ENCODE measurements at places on chromosomes 1 and 21.

DNA sequence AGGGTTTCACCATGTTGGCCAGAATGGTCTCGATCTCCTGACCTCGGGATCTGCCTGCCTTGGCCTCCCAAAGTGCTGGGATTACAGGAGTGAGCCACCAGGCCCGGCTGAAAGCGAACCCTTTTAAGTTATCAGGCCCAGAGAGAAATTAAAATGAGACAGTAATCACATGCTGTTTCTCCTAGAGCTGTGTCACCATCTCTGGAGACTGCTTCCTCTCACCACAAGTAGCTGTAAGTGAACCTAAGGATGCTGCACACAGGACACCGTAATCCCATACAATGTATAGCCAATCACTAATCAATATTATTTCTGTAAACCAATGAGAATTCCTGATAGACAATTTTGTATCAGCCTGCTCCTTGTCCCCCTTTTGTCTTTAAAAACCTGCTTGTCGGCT is 5.7 kb upstream of the CSTB start:
- DNase-seq, result no peak

DNA sequence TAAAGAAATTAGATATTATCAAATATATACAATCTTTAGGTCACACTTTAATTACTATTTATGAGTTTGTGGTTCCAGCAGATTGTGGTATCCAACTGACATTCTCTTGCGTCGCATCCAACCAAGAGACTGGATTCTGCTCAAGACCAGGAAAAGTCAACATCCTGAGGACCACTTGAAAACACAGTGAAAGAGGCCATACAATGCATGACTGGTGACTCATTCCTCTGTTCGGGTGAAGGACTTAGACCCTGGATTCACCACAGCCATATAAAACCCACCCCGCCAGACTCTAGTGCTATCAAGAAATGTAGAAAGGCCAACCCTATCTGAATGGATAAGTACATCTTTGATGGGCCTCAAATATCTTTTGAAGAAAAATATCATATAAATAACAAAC is 14.5 kb upstream of the CFHR4 start:
- DNase-seq, result no peak

- no peak for DNase-seq
Observed at GRCh38 chr1:156728599-156729462, at the start of gene ISG20L2. Gene ISG20L2 (minus strand): TSS chr1:156728766. CDS start chr1:156727652, 1,114 bp downstream.

- DNase-seq, result no peak
Observed at GRCh38 chr1:211606332-211606913, 27.5 kb upstream of the SLC30A1 start.

DNA sequence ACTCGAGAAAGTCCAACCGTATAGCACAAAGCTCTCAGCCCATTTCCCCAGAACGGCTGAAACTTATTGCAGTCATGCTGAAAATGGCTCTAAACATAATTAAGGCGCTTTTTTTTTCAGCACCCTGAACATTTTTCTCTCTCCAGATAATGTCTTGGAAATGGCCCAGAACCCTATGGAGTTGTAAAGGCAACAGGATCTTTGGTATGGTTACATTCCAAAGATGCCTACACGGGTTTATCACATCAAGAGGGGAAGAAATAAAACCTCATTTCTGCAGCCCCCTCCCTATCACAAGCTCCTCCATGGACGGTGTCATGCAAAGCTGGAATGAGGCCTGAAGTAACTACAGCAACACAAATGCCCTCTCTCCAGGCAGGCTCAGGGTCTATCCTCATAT is 126.4 kb upstream of the GALNT2 start:
- no peak for DNase-seq

- DNase-seq, result no peak
Observed at GRCh38 chr1:145858238-145858900, 512 bp downstream of the PIAS3 start.

GRCh38 chr1:218711001-218711400 is 365.9 kb downstream of the TGFB2 start:
- no peak for DNase-seq

DNA sequence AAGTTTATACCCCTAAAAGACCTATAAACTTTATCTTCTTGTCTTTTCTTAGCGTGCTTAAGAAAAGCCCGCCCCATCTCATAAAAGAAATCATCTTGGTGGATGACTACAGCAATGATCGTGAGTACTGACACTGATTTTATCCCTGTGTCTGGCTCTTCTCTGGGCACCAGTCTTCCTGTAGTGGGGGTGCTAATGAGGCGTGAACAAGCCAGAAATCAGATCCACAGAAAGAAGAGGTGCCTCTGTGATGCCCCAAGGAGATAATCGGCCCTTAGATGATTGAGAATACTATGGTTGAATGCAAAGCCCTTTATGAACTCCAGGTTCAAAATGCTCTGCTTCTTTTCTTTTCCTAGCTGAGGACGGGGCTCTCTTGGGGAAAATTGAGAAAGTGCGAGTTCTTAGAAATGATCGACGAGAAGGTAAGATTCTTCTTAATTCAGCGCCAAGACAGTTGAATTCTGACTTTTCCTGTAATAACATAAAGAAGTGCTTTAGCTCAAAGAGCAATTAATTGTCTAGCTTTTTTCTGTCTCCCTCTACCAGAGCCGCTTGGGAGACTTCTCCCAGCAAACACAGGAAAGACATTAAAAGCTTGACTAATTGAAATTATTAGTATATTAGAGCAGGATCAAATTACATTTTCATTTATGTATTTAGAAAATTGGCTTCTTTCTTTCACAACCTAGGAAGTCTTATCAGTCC is 169.4 kb downstream of the GALNT2 start:
- DNase-seq, result no peak

- no peak for DNase-seq
Observed at GRCh38 chr1:40386359-40386723, 12.8 kb downstream of the SMAP2 start.

GRCh38 chr1:59322814-59323213 is 25.9 kb downstream of the FGGY start:
- DNase-seq, result no peak

DNA sequence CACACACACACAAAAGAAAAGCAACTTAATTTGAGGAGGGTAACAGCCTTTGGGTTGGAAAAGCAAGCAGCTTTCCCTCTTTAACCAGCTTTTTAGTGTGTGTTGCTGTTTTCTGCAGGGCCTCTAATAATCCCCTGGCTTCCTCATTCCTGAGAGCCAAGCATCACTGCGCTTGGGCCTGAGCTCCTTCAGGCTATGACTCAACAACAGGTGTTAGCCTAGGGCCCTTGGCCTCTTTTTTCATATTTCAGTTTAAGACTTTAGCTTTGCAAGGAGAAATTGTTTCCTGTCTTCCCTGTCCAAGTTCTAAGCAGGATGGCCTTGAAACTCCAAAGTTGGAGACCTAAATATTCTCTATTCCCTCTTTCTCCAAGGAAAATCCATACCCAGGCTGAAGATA is 26.2 kb upstream of the SNX27 start:
- DNase-seq, result no peak
